CD4-positive, alpha-beta memory T cell (primary cell): ENCODE measurements at places on chromosomes 6 and 20. TPM values are rescaled to one million over a fixed set of nuclear protein-coding genes. Genes with fewer than 3 reads are reported as not detected.
A peak's percentile ranks its signal among the peaks of the same experiment; 100 is the strongest.

- DNase-seq, result no peak
- no peak overlapping the region for H3K4me3 ChIP-seq
- H3K27me3 ChIP-seq, result no peaks in the 10 kb centered on the region
Measured at GRCh38 chr6:5046430-5046829, 38.7 kb upstream of the PPP1R3G start.

- peak overlapping the region; percentile 58 for H3K27ac ChIP-seq
- H3K4me3 ChIP-seq, result peak overlapping the region; percentile 79
- DNase-seq, result no peak
- H3K4me1 ChIP-seq, result peaks cover 19% of the 10 kb centered on the region
- H3K27me3 ChIP-seq, result no peaks in the 10 kb centered on the region
- H3K36me3 ChIP-seq, result no peaks in the 10 kb centered on the region
Measured at GRCh38 chr20:45407067-45407745, 883 bp upstream of the DBNDD2 start.

DNA sequence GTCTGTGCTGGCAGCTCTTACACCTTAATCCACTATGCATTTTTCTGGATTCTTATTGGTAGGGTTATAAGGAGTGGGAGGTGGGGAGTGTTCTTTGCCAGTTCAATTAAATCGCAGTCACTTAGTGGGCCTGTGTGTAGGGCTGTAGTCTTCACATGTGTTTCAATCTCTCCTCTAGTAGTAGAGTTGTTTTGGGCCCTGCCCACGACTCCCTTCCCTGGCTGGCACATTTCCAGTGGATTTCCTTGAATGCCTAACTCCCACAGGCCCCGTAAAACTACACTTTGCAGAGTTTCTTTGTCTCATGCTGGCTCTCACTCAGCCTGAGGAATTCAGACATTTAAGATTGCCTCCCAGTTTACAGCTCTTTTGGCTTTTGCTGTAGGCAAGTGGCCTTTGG lies 414.0 kb upstream of the OPRM1 start:
- no peaks in the 10 kb centered on the region for H3K36me3 ChIP-seq
- H3K27me3 ChIP-seq, result no peaks in the 10 kb centered on the region
- H3K4me3 ChIP-seq, result no peak overlapping the region
- H3K27ac ChIP-seq, result no peak overlapping the region
- no peak for DNase-seq

- no peak overlapping the region for H3K27ac ChIP-seq
- no peak overlapping the region for H3K4me3 ChIP-seq
- H3K36me3 ChIP-seq, result no peaks in the 10 kb centered on the region
- H3K4me1 ChIP-seq, result no peaks in the 10 kb centered on the region
- H3K27me3 ChIP-seq, result no peaks in the 10 kb centered on the region
- DNase-seq, result no peak
Measured at GRCh38 chr6:132733814-132734213, 20.0 kb upstream of the VNN1 start.

- H3K4me1 ChIP-seq, result no peaks in the 10 kb centered on the region
- H3K27me3 ChIP-seq, result no peaks in the 10 kb centered on the region
- no peak for DNase-seq
- no peak overlapping the region for H3K27ac ChIP-seq
- H3K36me3 ChIP-seq, result no peaks in the 10 kb centered on the region
Measured at GRCh38 chr6:113359155-113360140, 497.7 kb upstream of the MARCKS start.

DNA sequence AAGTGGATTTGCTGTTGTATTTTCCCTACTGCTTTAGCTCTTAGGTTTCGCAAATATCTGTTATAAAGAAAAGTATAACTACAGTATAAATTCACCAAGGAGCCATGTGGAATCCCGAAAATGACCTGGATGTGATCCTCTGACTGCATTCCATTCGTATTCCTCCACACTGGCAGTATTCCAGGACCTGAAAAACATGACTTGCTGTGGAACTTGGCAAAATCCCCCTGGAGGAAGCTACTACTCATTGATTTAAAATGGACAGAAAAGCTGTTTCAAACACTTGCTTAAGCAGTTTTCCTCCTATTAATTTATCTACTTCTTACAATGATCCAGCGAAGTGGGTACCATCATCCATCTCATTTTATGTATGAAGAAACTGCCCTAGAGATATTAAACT lies 13.3 kb upstream of the ENPP5 start:
- H3K4me3 ChIP-seq, result no peak overlapping the region
- H3K27ac ChIP-seq, result no peak overlapping the region
- H3K27me3 ChIP-seq, result no peaks in the 10 kb centered on the region
- no peaks in the 10 kb centered on the region for H3K4me1 ChIP-seq
- H3K36me3 ChIP-seq, result no peaks in the 10 kb centered on the region

DNA sequence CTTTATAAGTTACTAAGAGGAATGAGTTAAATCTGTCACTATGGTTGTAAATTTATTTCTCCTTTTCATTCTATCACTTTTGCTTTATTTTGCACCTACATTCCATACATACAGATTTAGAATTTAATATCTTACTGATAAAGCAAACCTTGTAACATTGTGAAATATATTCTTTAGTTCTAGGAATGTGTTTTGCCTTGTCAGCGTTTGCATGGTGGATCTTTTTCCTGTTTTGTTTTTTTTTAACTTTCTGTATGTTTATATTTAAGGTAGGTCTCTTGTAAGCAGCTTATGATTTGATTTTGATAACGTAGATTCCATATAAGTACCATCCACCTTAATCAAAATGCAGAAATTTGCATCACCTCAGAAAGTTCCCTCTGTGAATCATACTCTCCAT lies 16.4 kb downstream of the RAB22A start:
- H3K4me3 ChIP-seq, result no peak overlapping the region
- no peaks in the 10 kb centered on the region for H3K27me3 ChIP-seq
- H3K4me1 ChIP-seq, result peaks cover 17% of the 10 kb centered on the region
- H3K27ac ChIP-seq, result no peak overlapping the region
- no peak for DNase-seq

DNA sequence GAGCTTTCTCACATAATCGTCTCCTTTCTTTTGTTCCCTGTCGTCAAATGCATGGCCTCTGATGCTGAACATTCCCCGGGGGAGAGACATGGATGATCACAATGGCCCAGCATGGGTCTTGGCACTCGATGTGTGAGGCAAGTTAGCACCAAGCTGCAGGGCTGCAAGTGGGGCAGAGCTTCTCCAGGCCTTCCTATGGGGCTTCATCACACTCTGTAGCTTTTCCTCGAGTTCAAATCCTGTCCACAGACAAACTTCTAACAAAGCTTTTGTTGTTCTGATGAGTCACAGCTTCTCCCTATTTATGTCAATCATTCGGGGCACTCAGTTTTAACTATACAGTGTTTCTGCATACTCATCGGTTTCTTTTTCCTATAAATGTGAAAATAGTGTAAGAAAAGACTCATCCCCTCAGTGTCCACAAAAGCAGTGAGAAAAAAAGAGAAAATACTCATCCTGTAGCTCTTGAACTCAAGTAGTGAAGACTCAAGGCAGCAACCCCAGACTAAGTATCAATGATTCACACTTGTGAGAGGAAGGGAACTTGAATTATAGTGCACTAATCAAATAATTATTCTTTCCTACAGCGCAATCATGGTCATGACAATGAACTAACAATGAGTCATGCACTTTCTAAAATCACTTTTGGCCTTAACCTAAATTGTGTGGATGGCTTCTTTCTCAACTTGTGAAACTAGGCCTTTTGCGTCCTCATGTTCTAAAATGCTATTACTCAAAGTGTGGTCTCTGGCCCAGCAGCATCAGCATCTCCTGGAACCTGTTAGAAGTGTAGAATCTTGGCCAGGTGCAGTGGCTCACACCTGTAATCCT lies 68.4 kb upstream of the NOX3 start:
- H3K4me1 ChIP-seq, result no peaks in the 10 kb centered on the region
- H3K36me3 ChIP-seq, result no peaks in the 10 kb centered on the region
- no peak overlapping the region for H3K4me3 ChIP-seq
- H3K27me3 ChIP-seq, result no peaks in the 10 kb centered on the region

- no peak overlapping the region for H3K27ac ChIP-seq
- no peak for DNase-seq
- H3K4me3 ChIP-seq, result no peak overlapping the region
Measured at GRCh38 chr6:122620902-122621301, 10.7 kb downstream of the PKIB start.

DNA sequence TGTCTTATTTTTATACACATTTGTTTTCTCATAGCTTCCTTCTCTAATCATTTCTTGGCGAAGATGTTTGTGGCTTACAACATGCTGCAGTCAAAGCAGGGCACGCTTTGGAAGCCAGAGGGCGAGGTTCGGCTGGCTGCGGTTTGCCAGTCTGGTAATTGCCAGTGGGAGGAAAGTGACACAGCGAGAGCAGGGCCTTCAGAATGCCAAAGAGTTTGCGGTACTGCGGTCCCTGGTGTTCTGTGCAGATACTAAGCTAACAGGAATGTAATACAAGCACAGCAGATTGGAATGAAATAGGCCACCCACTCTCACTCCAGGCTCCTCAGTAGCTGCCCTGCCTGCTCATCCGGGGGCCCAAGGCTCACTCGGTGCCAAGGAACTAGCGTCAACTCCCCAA lies 58.7 kb upstream of the TGM3 start:
- no peak overlapping the region for H3K4me3 ChIP-seq
- no peaks in the 10 kb centered on the region for H3K36me3 ChIP-seq
- H3K4me1 ChIP-seq, result no peaks in the 10 kb centered on the region
- no peak for DNase-seq
- no peak overlapping the region for H3K27ac ChIP-seq
- no peaks in the 10 kb centered on the region for H3K27me3 ChIP-seq

DNA sequence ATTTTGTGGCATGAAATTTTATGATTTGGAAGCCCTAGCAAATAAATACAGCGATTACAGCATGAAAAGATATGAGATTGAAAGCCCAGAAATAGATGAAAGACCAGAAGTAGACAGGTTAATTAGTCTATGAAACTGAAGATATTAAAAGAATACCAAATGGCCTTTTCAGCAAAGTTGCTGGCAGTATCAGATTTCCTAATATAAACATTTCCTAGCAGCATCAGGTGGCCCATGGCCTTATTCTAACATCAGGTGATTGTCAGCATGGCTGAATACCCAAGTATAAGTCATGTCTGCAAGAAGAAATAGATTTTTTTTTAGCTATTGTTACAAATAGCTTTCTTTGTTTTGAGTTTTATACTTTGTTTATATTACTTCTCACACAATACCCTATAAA lies 93.2 kb downstream of the CLVS2 start:
- no peaks in the 10 kb centered on the region for H3K4me1 ChIP-seq
- no peaks in the 10 kb centered on the region for H3K36me3 ChIP-seq
- no peak overlapping the region for H3K4me3 ChIP-seq
- DNase-seq, result no peak

DNA sequence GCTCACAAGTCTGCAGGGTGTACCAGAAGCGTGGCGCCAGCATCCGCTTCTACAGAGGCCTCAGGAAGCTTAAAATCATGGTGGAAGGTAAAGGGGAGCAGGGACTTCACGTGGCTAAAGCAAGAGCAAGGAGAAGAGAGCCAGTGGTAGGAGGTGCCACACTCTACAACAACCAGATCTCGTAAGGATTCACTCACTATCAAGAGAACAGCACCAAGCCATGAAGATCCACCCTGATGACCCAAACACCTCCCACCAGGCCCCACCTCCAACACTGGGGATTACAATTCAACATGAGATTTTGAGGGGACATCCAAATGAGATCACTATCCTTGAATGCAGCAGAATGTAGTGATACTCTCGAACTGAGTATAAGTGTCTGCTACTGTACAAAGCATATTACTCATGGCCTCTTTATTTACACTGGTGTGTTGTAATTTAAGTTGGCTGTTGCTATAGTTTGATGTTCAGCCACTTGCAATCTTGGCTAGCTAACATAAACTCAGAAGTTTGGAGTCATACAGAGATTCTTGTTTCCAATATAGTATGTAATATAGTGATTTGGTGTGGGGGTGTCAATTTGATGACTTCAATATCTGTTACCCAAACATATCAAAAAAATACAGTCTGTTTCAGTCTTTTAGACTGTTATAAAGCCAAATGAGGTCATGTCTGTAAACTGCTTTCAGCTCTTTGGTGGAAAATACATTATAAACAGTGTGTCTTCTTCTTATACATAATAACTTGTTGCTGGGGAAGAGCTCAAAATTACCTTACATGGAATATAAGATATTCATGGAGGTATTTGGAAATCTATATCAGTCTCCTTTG lies 39.4 kb upstream of the MYLIP start:
- no peaks in the 10 kb centered on the region for H3K36me3 ChIP-seq
- no peaks in the 10 kb centered on the region for H3K4me1 ChIP-seq
- no peak for DNase-seq
- no peak overlapping the region for H3K4me3 ChIP-seq
- H3K27ac ChIP-seq, result no peak overlapping the region

DNA sequence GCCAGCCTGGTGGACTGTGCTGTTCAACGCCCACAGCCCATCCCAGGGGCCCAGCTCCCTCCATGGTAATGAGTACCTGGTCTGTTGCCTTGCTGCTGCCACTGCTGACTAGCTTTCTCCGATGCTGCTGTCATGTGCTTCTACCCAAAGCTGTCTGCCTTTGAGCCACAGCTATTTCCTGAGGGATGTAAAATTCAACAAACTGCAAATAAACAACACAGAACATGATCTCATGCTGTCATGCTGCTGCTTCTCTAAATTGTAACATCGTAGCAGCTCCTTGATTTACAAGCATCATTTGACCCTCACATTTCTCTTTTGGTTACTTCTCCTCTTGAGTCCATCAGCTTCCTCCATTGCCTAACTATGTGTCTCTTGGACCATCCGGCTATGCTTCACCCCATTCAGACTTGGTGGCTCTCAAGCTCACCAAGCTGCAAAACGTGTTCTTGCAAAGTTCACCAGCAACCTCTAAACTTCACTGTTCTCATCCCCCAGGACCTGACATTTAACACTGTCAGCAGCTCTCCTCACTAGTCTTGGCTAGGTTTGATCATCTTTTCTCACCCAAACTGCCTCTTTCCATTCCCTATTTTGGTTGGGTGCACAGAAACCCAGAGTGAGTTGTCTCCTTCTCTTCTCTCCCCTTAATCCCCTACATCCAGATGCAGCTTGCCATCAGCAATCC lies 54.6 kb downstream of the FYN start:
- H3K27ac ChIP-seq, result no peak overlapping the region

- H3K4me1 ChIP-seq, result peaks cover 21% of the 10 kb centered on the region
- H3K4me3 ChIP-seq, result no peak overlapping the region
- H3K27me3 ChIP-seq, result no peaks in the 10 kb centered on the region
- H3K36me3 ChIP-seq, result peaks cover 23% of the 10 kb centered on the region
- DNase-seq, result peak; percentile 39
Measured at GRCh38 chr6:30915591-30915946, 1.5 kb downstream of the VARS2 start.

- H3K27me3 ChIP-seq, result no peaks in the 10 kb centered on the region
- no peak for DNase-seq
- no peak overlapping the region for H3K27ac ChIP-seq
- H3K4me1 ChIP-seq, result peaks cover 67% of the 10 kb centered on the region
Measured at GRCh38 chr20:1377341-1377871, 15.4 kb downstream of the FKBP1A start.

Gene SAMD5
- total RNA-seq, result not detected

Gene ACAT2
- 30.5 TPM for total RNA-seq

Gene RUNX2
- 24.0 TPM for total RNA-seq

Gene OR10C1
- not detected for total RNA-seq

Gene WFDC12
- not detected for total RNA-seq

Gene HLA-DQA1
- 5.8 TPM for total RNA-seq

Gene TREM1
- total RNA-seq, result not detected

Gene TRAM2
- total RNA-seq, result 11.3 TPM

Gene WFDC2
- total RNA-seq, result 1.6 TPM

Gene ZNF512B
- 20.7 TPM for total RNA-seq

Gene BPIFB4
- total RNA-seq, result not detected

Gene PGC
- not detected for total RNA-seq
